Stimulated activated CD8-positive, alpha-beta memory T cell treated with anti-CD3 and anti-CD28 coated beads, Interleukin-4, amount 100 ng/mL, for 1 hour (primary cell): ENCODE measurements at places on chromosomes 11 and 22.

DNA sequence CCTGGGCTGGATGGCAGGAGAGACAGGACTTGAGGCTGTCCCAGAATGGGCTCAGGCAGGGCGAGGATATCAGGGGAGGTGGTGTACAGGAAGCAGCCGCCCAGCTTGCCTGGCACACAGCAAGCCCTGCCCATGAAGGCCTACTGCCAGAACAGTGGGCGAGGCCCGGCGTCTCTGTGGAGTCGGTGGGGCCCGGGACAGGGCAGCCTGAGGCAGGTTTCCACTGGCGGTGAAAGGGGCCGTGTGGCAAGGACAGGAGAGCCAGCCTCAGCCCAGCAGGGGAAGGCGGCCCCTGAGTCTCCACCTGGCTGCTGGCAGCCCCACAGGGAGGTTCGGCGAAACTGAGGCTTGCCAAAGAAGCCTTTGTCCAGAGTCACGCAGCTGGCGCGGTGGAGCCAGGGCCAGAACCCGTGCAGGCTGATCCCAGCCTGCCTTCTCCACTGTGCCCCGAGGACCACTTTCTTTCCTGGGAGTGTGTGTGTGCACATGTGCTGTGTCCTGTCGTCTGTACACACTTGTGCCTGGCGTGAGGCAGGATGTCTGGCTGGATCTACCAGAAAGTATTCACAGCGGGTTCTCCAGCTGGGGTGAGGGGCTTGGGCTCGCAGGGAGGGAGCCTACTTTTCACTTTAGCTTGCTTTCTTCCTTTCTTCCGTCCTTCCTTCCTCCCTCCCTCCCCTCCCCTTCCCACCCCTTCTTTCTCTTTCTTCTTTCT lies 1.2 kb downstream of the TSPO start:
- DNase-seq: peak; percentile 26

- DNase-seq: no peak
Measured at GRCh38 chr11:110481523-110481922, 51.8 kb downstream of the FDX1 start.

DNA sequence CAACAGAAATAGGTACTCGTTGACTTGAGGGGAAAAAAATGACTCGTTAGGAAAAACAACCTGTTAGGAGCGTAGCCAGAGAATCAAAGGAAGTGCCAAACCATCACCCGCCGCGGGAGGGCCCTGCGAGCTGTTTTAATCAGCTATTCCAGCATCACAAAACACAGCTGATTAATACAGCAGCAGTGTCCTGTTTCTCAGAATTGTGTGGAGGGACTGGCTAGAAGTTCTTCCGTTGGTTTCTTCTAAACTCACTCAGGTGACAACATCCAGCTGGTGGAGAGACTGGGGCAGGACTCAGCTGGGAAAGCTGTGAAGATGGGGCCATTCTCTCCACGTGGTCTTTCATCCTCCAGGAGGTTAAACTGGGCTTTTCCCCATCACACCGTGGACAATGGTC lies 28.0 kb downstream of the HSPA8 start:
- no peak for DNase-seq

- DNase-seq: no peak
Measured at GRCh38 chr11:10611979-10612862, 43.8 kb upstream of the LYVE1 start.

DNA sequence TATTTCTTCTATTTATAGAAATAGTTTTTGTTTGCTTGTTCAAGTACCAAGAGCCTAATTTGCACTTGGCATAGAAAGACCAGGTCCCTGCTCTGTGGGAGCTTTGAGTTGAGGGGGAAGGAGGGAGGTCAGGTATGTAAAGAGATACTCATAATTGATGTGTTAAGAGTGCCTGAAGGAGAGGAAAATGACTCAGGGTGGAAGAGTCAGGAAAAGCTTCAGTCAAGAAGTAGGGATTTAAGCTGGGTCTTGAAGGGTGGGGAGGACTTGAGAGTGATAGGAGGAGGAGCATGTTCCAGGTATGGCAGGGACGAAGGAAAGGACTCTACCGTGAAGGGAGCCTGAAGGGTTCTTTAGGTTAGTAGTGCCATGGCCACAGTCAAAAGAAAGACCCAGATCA lies 9.0 kb downstream of the RBX1 start:
- no peak for DNase-seq

DNA sequence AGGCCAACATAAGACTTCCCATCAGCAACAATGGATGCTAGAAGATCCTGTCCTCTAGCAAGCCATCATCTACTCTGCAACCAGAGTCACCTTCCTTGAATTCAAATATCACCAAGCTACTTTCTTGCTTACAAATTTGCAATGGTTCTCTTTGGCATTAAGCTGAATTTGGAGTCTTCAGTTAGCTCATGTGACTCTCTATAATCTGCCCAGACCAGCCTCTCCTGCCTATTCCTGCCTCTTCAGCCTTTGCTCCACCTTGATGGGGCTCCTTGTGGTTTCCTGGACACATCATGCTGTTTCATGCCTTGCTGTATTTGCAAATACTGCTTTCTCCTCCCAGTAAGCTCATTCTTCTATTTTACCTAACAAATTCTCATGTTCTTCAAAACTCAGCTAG lies 82.3 kb downstream of the RASSF10 start:
- DNase-seq: no peak

DNA sequence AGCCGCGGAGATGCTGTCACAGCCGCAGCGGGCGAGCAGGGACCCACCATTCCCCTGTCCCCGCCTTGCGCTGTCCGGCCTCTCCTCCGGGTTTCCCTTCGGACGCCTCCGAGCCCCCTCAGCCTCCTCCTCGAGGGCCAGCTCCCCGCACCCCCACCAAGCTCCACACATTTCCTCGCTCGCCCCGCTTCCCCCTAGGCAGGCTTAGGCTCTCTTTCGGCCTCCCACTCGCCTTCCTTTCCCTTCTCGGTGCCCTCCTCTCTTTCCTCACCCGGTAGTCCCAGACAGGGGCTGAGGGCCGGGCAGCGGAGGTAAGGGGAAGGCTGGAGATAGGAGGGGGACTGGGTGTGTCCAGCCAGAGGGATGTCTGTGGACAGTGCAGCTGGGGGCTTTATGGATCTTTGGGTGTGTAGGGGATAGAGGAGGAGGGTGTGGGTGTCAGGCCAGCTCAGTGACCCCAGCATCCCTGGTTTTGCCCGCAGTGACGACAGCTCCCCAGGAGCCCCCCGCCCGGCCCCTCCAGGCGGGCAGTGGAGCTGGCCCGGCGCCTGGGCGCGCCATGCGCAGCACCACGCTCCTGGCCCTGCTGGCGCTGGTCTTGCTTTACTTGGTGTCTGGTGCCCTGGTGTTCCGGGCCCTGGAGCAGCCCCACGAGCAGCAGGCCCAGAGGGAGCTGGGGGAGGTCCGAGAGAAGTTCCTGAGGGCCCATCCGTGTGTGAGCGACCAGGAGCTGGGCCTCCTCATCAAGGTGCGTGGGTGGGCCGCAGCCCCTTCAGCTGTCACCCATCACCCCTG lies 1.6 kb downstream of the KCNK4 start:
- DNase-seq: no peak

- no peak for DNase-seq
Measured at GRCh38 chr11:134371436-134372185, 39.8 kb downstream of the GLB1L2 start.

DNA sequence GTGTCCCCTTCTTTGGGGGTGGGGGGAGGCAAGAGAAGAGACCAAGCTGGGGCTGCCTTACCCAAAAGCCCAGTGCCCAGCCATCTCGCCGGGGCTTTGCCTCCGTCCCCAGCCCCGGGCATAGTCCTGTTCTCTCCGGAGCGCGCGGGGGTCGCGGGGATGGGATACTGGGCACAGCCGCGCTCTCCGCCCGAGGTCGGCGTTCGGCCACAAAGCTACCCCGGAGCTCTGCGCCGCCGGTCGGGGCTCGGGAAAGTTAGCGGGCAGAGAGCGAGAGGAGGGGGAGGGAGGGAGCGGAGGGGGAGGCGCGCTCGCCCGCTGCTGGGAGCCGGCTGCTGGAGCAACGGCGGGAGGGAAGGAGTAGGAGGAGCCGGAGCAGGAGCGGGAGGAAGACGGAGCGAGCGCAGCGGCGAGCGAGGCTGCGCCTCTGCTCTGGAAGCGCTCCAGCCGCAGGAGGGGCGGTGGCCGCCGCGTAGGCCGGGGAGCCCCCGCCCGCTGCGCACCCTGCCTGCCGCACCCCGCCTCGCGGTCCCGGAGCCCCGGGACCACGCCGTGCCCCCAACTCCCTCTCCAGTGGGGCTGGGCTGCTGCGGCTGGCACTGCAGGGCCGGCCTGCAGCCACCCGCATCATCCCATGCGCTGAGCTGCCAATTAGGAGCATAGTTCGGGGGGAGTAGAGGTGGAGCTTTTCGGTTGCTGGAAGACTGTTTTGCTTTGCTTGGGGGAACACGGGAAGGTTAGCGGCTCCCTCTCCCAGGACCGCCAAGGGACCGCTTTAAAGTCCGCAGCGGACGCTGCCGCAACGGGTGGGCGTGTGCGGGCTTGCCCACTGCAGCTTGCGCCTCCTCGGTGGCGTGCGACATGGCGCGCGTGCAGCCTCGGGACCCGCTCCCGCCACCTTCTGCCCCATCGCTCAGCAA lies at the start of gene SCN4B:
Gene SCN4B, minus strand, starts transcription at position 272 of the 920 bp plus-strand sequence. Its CDS starts 150 bp downstream, at position 122.
- DNase-seq: no peak

GRCh38 chr11:41983475-41983874 lies 524.0 kb upstream of the LRRC4C start:
- DNase-seq: no peak

GRCh38 chr11:107249054-107249453 lies 208.6 kb downstream of the CWF19L2 start:
- DNase-seq: no peak

DNA sequence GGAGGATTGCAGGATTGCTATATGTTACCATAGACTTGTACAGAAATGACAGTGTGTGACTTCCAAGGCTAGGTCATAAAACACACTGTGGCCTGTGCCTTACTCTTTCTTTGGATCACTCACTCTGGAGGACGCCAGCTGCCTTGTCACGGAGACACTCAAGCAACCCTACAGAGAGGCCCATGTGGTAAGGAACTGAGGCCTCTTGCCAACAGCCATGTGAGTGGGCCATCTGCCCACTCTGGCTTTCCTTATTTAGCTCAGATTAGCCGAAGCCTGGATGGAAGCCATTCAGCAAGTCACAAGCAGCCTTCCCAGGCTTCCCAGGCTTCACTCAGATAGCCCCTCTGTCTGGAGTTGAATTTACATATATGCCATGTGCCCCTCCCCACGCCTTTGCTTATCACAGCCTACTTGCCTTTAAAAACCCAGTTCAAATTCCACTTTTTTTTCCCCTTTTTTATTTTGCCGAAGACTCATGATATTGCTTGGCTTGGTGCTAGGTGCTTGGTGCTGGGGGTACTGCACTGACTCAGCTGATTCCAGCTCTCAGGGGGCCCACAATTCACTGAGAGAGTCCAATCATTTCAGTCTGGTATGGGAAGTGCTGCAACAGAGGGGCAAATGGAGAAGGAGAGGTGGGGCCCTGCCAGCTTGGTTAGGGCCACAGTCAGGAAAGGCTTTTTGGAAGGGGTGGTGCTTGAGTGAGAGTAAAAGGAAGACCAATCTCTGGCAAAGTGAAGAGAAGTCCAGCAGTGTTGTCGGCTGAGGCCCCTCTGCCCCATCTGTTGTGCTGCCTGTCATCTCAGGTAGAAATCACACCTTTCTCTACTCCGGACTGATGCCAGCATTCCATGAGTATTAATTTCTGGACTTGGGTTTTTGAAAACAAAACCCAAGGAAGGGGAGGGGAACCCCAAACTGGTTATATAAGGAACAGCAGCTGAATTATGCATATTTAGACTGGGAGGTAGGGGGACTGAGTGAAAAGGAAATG lies 14.5 kb upstream of the P4HA3 start:
- DNase-seq: no peak

- no peak for DNase-seq
Measured at GRCh38 chr11:10438458-10438857, 16.6 kb upstream of the AMPD3 start.

GRCh38 chr11:8870411-8871170 lies 40.4 kb upstream of the AKIP1 start:
- DNase-seq: no peak

- DNase-seq: no peak
Measured at GRCh38 chr11:73210916-73211667, 7.0 kb upstream of the P2RY2 start.

- DNase-seq: no peak
Measured at GRCh38 chr22:17820879-17821439, 46.7 kb upstream of the BID start.

GRCh38 chr11:63510360-63511047 lies 4.6 kb downstream of the LGALS12 start:
- DNase-seq: no peak

DNA sequence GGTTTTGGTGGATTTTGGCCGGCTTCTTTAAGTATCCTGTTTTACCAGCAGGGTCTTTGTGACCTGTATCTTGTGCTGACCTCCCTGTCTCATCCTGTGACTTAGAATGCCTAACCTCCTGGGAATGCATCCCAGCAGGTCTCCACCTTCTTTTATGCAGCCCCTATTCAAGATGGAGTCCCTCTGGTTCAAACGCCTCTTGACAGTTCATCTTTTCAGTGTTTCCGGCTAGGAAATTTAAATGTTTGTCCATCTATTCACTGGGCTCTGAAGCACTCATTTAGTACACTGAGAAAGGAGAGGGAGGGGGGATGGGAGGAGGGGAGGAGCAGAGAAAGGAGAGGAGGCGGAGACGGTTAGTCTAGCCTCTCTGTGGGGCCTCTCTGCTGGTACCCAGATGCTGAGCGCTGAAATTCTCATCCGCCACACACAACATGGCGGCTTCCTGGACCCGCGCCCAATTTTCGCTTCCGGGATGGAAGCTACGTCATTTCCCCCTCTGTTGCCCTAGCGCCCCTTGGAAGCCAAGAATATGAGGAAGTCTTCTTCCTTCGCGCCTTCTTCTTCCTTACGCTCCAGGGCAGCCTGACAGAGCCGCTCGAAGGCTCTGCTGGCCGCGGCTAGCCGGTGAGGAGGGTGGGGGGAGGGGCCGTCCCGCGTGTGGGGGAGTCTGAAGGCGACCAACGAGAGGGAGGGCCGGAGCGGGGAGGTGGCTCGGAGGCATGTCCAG lies 69.0 kb upstream of the SYT13 start:
- peak; percentile 81 for DNase-seq

DNA sequence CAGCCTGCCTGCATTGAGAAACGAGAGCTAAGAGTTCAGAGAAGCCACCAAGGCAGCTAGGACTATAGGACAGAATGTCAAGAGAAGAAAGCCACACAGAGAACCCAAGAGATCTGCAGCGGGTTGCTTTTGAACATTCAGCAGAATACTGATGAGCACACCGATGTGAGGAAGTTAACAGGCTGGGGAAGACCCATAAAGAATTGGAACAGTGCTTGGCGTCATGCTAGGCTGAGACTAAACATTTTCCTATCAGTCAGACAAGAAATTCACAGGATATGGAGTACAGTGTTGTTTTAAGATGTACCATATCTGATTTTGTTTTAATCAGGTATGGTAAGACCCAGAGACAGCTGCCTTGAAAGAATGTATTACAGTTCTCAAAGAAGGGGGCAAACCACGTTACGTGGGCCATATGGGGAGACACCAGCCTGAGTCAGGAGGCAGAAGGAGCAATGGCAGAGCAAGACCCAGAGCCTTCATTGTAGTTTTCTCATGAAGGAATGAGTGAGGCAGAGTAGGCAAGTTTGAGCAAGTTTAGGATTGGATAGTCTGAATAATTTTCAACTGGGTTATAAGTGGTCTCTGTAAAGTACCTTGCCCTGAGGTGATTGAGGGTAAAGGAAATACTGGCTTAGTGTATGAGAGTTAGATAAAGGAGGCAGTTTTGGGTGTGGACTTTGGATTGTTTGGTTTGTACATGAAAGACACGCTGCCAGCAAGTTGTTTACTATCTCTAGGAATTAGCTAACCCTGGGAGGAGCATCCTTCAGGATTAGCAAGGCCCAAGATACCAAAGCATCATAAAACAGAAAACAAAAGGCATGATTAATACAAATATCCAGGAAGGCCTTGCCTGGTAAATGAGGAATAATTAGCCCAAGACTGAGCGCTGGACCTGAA lies 14.3 kb downstream of the LRRC75B start:
- no peak for DNase-seq
